Tongue (tissue), 3 donors: ENCODE measurements at places on chromosomes 1 and 21.

- peak; percentile 93 for DNase-seq
Measured at GRCh38 chr21:46065215-46065913, 32.5 kb upstream of the COL6A2 start.

DNA sequence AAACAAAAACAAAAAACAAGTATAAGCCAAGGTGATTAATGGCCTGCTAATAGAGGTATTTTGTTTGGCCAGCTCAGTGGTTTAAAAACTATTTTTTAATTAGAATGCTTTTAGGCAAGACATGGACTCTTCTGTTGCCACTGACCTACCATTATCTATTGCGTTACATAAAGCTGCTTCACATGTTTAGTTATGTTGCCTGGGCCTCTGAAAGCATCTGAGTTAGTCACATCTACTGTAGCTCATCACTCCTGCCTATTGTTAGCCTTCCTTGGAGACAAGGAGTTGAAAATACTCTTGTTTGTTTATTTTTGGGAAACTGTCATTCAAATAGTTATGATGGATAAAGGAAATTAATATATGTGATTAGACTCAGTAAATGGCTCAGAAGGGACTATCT, 14.3 kb downstream of the DNAJB4 start:
- DNase-seq: no peak

GRCh38 chr1:191615101-191615821, 543.0 kb upstream of the RGS18 start:
- DNase-seq: no peak

DNA sequence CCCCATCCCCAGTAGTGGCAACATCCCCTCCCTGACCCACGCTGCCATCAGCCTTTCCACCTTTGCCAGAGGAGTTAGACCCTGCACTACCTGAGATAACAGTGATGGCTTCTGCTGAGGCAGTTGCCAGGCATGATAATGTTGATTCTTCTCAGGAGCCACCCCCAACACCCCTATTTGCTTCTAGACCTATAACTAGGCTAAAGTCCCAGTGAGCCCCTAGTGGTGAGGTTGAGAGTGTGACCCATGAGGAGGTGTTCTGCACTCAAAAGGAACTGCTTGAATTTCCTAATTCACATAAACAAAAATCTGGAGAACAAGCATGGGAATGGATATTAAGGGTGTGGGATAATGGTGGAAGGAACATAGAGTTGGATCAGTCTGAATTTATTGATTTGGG, 159.6 kb upstream of the COL11A1 start:
- no peak for DNase-seq

GRCh38 chr21:36606287-36606982, 92.5 kb upstream of the SIM2 start:
- DNase-seq: no peak
